Pulmonary artery endothelial cell (primary cell): ENCODE measurements at places on chromosomes 6 and 20.

GRCh38 chr20:2822073-2822472, 5.9 kb downstream of the TMEM239 start:
- no peak for DNase-seq

DNA sequence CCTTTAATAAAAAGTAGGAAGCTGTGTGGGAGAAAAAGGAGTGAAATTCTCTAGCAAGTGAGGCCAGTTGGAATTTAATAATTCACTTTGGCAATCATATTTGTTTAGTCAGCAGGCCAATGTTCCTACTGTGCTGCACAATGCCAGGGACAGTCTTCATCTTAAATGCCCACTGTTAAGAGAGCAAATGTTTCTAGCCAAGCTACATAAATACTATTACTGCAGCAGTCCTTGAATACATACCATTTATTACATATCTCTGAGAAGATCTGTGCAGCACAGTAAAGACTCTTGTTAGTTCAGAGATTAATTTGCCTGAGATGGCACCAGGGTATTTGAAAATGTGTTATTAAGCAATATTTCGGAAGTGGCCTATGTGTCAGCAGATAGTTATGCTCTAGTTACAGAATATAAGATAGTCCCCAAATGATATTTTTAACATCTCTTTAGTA, 105.4 kb downstream of the OGFRL1 start:
- DNase-seq: no peak

- no peak for DNase-seq
Observed at GRCh38 chr20:62820208-62820961, 3.5 kb downstream of the COL9A3 start.

GRCh38 chr6:107154131-107154800, 39.0 kb upstream of the BEND3 start:
- no peak for DNase-seq
